ENCODE measurements at places on chromosomes 11 and 22. TPM values are rescaled to one million over a fixed set of nuclear protein-coding genes. Genes with fewer than 3 reads are reported as not detected.

Gene TMEM109
- total RNA-seq: 56.7 TPM

Gene OPCML
- total RNA-seq: 0.51 TPM

Gene COPB1
- 88.7 TPM for total RNA-seq

DNA sequence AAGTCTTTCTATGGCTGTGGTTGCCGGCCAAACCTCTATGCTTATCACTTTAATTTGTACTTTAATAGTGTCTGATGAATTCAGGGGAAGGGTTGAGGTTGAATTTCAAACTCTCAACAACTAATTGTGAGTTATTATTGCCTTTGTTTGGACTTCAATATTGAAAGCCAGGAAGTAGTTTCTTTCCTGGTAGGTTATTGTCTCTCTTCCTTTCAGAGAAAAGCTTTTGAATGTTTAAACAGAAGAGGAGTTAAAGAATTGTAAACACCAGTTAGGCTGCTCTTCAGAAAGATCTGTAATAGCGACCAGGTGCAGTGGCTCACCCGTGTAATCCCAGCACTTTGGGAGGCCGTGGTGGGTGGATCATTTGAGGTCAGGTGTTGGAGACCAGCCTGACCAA, 22.2 kb downstream of the NNMT start:
- no peak overlapping the region for H3K4me3 ChIP-seq
- H3K27ac ChIP-seq: no peak overlapping the region
- DNase-seq: no peak
- no peaks in the 10 kb centered on the region for H3K4me1 ChIP-seq
- H3K36me3 ChIP-seq: no peaks in the 10 kb centered on the region

DNA sequence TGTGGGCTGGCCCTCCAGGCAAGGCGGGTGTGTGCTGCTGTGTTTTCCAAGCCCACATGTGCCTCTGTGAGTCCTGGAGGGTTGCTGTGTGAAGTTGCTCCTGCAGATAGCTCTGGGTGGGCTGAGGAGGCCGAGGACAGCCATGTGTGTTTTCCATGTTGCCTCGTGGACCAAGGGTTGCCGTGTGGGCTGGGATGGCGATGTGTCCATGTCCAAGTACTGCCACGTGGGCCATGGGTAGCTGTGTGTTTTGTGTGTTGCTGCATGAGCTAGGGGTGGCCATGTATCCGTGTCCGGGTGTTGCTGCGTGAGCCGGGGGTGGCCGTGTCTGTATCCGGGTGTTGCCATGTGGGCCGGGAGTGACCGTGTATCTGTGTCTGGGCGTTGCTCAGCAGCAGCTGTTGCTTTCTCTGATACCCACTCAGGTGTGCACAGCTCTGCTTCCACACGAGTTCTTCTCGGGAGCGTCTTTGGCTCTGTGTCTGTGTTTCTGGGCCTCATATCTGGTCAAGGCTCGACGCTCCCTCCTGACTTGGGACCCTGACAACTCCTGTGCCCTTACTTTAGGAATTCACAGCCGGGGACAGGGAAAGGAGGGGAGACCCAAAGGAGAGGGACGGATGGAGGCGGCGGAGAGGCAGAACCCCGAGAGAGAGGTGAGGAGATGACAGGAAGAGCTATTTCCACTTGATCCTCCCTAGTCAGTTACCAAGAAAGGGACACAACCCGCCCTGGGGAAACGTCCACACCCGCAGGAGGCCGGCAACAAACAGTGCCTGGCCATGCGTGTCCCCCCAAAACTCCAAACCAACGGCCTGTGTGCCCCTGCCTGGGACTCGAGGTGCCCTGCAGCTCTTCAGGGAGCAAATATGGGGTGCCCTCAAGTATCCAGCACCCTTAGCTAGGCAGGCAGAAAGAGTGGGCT, 83.1 kb downstream of the PHF21B start:
- no peaks in the 10 kb centered on the region for H3K4me1 ChIP-seq
- H3K36me3 ChIP-seq: no peaks in the 10 kb centered on the region
- no peak overlapping the region for H3K4me3 ChIP-seq
- no peak overlapping the region for H3K27ac ChIP-seq

DNA sequence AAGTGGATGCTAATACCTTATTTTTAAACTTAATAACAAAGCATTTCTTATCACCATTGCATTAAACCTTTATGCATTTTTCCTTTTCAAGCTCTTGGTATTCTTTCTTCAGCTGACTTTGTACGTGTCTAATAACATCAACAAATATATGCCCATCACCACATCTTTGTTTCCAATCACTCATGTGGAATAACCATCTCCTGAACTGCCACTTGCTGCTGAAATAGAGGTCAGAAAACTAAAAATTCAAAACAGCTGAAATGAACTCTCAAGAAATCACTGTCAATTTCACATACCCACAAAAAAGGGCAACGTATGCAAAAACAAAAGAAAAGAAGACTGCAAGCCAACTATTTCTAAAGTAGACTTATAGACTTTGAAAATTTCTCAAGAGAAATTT, 7.4 kb downstream of the MSANTD4 start:
- no peaks in the 10 kb centered on the region for H3K27me3 ChIP-seq
- no peak overlapping the region for H3K4me3 ChIP-seq
- no peak for DNase-seq
- H3K4me1 ChIP-seq: peaks cover 5% of the 10 kb centered on the region
- no peak overlapping the region for H3K27ac ChIP-seq

GRCh38 chr11:118988280-118988679, 9.7 kb upstream of the CENATAC start:
- no peak overlapping the region for H3K27ac ChIP-seq
- no peaks in the 10 kb centered on the region for H3K36me3 ChIP-seq
- H3K4me1 ChIP-seq: no peaks in the 10 kb centered on the region
- no peak overlapping the region for H3K4me3 ChIP-seq
- H3K27me3 ChIP-seq: no peaks in the 10 kb centered on the region

- peak within 1 kb of the TSS; percentile 81 for H3K4me3 ChIP-seq
- peak; percentile 92 for DNase-seq
- no peaks in the 10 kb centered on the region for H3K27me3 ChIP-seq
- H3K4me1 ChIP-seq: peaks cover 15% of the 10 kb centered on the region
Measured at GRCh38 chr11:117876341-117877119, at the start of gene FXYD6. TSS of gene FXYD6 (minus strand) at chr11:117876658. CDS start at chr11:117842776, 33,882 bp downstream.

- peaks cover 54% of the 10 kb centered on the region for H3K4me1 ChIP-seq
- DNase-seq: no peak
- H3K27ac ChIP-seq: no peak overlapping the region
- H3K27me3 ChIP-seq: no peaks in the 10 kb centered on the region
Measured at GRCh38 chr22:25746012-25746373, 4.0 kb downstream of the MYO18B start.

DNA sequence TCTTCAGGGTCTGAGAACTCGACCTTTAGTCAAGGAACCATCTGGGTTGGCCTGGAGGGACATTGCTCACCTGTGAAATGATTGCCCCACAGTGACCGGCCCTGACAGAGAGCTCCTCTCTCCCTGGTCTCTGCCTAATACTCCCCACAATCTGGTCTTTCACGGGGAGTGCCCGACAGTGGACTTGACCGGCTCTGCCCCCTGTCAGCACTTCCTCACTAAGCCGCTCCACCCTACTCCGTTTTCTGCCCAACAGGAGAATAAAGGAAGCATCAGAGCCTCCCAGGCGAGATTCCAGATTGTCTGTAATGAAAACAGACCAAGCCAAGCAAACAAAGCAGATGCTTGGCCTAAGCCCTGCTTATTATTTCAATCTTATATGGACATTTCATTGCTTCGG, 87.8 kb downstream of the FBXO7 start:
- no peak for DNase-seq
- no peaks in the 10 kb centered on the region for H3K27me3 ChIP-seq
- no peaks in the 10 kb centered on the region for H3K4me1 ChIP-seq
- H3K27ac ChIP-seq: no peak overlapping the region
